ENCODE measurements at places on chromosomes 2 and 18.
A peak's percentile ranks its signal among the peaks of the same experiment; 100 is the strongest.

DNA sequence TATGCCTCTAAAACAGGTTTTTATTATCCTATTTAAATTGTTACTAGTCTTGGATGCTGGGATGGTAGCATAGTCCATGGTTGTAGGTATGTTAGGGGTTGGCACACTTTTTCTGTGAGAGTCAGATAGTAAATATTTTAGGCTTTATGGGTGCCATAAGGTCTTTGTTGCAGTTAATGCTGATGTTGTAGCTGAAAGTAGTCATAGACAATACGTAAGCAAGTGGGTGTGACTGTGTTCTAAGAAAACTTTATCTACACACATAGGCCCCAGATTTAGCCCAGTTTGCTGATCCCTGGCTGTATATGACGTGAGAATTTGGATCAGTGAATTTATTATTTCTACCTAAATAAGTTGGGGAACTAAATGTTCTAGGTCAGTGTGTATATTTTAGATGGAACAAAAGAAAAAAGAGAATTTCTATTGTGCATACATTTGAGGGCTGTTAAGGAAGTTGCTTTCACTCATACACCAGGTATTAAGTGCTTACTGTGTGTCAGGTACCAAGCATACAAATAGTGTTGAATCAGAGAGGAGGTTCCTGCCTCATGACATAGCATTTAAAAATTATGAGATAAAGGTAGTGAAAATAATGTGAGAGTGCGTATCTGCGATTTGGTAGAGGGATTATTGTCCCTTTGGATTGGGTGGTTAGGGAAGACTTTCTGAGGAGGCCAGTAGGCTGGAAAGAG, 39.4 kb downstream of the AGFG1 start:
- peak; percentile 68 for DNase-seq

- DNase-seq = no peak
Measured at GRCh38 chr2:140759426-140760156, 1371.2 kb downstream of the LRP1B start.

- DNase-seq = no peak
Measured at GRCh38 chr2:4618630-4619228, 915.4 kb downstream of the DCDC2C start.

DNA sequence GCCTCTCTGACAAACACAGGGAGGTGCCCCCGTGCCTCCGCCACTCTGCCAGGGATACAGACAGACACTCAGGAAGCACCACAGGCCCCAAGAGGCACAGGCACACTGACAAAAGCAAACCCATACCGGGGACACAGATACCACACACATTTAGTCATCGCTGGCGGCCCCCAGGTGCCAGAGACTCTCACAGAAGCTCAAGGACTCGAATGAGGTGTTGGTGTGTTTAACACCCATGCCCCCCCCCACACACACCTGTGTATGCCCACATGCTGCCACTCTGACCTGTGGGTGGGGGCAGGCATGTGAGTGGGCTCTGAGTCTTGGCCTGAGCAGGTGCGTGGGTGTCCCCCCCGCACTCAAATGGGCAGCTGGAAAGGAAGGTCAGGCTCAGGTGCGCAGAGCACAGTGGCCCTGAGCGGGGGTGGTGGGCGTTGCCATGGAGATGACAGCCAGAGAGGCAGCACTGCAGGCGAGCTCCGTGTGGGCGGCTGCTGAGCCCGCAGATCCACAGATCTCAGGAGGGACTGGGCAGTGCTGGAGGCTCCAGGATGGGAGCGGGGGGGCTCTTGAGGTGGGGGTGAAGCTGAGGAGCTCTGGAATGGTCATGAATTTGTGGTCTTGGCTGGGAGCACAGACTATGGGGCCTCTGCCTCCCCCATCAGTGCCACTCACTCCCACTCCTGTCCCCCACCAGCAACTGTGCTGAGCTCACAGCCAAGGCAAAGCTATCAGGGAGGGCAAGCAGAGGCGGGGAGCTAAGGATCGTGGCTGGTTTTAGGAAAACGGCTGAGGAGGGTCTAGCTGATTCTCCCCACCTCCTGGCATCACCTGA, 73.9 kb upstream of the TAF1B start:
- DNase-seq = no peak

GRCh38 chr18:52415131-52415530, 75.1 kb downstream of the DCC start:
- no peak for DNase-seq

- peak; percentile 69 for DNase-seq
Measured at GRCh38 chr2:61471905-61472805, 1.3 kb upstream of the USP34 start.

DNA sequence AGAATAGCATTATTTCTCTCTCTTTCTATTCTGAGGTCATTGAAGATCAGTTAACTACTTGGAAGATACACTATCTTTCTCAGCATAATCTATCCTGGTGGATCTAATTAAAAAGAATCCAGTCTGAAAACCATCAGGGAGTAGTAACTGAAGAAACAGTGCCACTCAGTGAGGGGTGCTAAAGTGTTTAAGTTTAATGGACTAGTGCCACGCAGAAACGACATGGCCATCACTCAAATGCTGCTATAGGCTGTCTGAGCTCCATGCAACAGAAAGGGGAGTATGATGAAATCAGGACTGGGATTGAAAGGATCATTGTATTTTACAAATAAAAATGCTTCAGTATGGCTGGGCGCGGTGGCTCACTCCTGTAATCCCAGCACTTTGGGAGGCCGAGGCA, 23.3 kb downstream of the LRRC30 start:
- DNase-seq = no peak

DNA sequence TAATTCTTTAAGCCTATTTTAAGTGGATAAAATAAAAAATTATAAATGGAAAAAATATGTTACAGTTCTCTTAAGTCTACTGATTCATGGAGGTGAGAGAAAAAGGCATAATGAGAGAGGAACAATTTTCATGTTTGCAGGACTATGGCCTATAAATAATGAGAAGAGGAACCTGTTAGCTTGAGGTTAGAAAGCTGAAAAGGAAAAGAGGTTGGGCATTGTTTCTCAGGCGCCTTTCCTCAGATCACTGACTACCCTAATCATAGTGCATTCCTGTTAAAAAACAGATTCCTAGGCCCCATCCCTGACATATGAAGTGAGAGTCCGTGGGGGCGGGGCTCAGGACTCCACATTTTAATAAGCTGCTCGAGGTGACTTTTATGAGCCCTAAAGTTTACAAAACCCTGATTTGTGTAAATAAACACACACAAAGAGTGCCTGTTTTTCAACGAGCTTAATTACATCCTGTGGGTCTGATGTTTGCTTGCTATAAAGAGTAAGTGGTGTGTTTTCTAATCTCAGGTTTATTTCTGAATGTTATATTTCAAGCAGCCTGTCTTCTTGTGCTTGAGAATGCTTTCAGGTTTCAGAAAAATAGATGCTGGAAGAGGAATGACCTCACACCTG, 335.5 kb downstream of the CLIP4 start:
- DNase-seq = no peak

GRCh38 chr2:190789074-190790004, 91.3 kb upstream of the GLS start:
- DNase-seq = no peak

GRCh38 chr18:29925566-29925965, 1117.0 kb downstream of the DSC3 start:
- DNase-seq = no peak

GRCh38 chr18:75679331-75679730, 251.8 kb upstream of the SMIM21 start:
- no peak for DNase-seq

- DNase-seq = no peak
Measured at GRCh38 chr2:224023188-224023587, 15.9 kb downstream of the SERPINE2 start.

- no peak for DNase-seq
Measured at GRCh38 chr2:1704631-1705556, 39.4 kb downstream of the PXDN start.

DNA sequence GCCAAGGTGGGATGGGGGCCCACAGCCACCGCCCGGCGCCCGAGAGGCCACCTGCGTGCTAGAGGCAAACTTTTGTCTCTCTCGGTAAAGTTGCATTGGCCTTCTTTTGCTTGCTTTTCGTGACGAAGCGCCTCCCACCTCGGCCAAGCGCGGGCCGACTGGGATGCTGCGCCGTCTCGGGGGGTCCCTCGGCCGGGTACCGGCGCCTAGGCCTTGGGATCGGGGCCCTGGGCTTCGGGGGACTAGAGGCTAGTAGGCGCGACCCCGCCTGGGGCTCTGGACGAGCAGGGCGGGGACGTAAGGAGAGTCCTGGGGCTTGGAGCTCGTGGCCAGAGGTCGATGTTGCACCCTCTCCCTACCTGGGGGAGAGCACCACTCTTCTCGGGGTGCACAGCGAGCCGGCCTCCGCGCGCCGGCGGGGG, 545 bp downstream of the GLI2 start:
- DNase-seq = no peak

DNA sequence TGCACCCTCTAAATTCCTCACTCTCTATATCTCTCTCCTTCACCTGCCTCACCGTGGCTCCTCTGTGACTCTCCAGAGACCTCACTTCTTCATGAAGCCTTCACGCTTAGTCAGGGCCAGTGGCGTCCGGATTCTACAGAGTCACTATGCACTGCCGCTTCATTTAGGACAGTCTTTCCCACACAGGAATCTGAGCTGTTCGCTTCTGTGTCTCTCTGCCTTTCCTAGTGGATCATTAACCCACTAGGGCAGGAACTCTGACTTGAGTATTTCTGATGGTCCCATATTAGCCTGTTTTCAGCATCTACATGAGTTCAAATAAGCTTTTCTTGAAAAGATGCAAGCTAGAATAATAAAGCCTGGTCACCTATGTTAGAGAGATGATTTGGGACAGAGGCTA, 180.2 kb upstream of the DOK6 start:
- DNase-seq = no peak

DNA sequence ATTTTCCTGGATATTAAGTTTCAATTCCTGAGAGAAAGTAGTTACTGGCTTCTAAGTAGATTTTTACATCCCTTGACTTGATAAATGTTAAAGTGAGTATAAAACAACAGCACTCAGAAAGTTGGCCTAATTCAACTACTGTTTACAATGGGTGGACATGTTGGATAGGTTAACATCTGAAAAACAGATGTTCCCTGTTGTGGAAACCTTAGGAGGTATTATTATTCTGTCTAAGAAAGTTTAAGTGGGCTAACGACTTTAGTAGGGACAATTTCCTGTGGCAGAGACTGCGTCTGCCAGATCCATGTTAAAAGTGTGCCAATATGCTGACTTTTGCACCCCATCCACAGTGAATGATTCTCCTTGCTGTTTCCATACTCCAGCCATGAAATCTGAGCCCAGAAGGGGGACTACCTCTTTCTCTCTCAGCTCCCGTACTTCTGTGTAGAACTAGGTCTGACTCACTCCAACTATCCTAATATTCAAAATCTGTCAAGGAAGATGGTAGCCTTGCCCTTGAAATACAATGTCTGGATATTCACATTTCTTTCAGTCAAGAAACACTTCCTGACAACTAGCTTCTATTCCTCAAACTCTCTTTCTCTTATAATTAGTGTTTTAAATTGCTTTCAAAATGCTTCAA, 327.5 kb upstream of the HNRNPA3 start:
- DNase-seq = no peak

GRCh38 chr2:215379948-215380347, 55.9 kb downstream of the FN1 start:
- no peak for DNase-seq

DNA sequence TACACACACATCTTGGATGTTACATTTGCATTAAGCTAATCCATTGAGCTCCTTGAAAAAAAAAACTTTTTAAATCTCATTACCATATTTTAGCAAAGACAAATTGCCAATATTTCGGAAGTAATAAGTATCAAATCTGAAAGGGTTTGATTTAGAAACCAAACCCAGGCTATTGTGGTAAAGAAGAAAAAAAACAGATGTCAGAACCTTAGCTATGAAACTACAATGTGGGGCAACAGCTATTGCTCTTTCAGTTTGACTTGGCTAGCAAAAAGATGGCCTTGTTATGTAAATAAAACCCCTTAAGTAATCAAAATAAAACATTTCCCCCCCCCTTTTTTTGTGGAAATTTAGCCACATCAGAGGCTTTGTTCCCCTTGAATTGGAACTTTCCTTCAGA, 41.2 kb upstream of the REG3A start:
- DNase-seq = no peak

DNA sequence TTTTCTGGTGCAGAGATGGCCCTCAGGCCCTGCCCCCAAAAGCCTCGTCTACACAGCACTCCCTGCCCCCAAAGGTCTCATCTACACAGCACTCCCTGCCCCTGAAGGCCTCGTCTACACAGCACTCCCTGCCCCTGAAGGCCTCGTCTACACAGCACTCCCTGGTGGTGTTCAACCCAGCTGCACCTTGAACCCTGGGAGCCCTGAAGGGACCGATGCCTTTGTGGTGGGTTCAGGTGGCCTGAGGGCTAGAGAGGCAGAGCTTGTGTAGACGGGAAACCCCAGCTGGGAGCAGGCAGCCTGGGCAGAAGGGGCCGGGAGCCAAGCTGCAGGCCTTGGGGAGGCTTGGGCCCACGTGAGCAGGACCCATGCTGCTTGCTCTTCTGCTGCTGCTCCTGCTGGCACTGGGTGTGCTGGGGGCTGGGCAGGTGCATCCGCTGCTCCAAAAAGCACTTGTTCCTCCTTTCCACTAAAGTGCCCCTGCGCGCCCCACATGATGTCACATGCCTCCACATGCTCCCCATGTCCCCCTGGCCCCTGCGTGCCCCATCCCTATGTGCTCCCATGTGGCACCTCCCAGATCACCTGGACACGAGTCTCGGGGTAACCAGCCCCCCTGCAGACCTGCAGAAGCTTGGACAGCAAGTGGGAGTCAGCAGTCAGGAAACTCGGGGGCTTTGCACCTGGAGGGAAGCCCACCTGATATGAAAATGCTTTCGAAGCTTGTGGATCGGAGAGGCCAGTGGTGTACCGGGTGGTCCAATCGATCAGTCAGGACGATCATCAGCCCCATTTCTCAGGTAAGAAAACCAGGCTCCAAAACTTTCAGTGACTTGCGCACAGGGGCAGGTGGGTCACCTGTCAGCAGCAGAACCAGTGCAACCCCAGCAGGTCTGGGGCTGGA, 94.9 kb upstream of the CTDP1 start:
- DNase-seq = no peak

GRCh38 chr18:3712491-3712890, 262.5 kb downstream of the TGIF1 start:
- DNase-seq = no peak

All from hematopoietic multipotent progenitor cell treated with erythropoietin and hydrocortisone succinate and interleukin-3 and kit ligand, for 8 days (in vitro differentiated cells).